ENCODE measurements at places on chromosomes 12 and 14. TPM values are rescaled to one million over a fixed set of nuclear protein-coding genes. Genes with fewer than 3 reads are reported as not detected.

PTPRQ gene
- total RNA-seq: 1.3 TPM

GXYLT1 gene
- total RNA-seq: 23.8 TPM

KIF5A gene
- total RNA-seq: 4.4 TPM

KRT3 gene
- 2.3 TPM for total RNA-seq

EML1 gene
- total RNA-seq: 73.8 TPM

AQP2 gene
- total RNA-seq: not detected

CRADD gene
- total RNA-seq: 8.1 TPM

SPIC gene
- not detected for total RNA-seq

SOAT2 gene
- 1.9 TPM for total RNA-seq

PLBD1 gene
- total RNA-seq: 30.5 TPM

EFS gene
- 59.3 TPM for total RNA-seq

DNA sequence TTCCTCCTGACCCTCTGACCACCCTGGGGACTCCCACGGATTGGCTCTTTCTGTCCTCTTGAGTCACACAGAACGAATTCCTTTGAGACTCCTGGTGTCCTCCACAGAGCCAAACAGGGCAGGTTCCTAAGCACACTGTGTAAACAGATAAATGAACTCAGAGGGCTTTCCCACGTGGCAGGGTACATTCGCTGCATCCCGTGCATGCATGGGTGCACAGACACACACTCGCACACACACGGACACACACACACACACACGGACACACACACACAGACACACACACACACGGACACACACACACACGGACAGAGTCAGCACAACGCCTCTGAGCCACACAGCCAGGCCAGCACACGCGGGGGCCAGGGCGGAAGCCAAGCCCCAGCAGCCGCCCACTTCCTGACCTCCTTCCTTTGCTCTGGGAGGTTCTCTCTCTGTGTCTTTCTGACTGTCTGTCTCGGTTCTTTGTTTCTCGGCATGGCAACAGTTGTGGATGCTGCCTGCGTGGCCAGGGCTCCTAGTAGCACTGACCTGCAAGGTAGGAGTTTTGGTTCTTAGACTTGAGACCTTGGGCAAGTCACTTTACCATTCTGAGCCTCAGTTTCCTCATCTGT, 706 bp downstream of the CRACR2A start:
- H3K27me3 ChIP-seq: peaks cover 47% of the 10 kb centered on the region
- peaks cover 12% of the 10 kb centered on the region for H3K4me1 ChIP-seq
- peak overlapping the region; percentile 55 for H3K27ac ChIP-seq
- peak; percentile 40 for DNase-seq

GRCh38 chr14:93009471-93010129, 86.7 kb downstream of the CHGA start:
- no peak for DNase-seq
- H3K4me3 ChIP-seq: no peak overlapping the region
- H3K27me3 ChIP-seq: no peaks in the 10 kb centered on the region
- peaks cover 54% of the 10 kb centered on the region for H3K4me1 ChIP-seq
- H3K27ac ChIP-seq: peak overlapping the region; percentile 61
- no peaks in the 10 kb centered on the region for H3K36me3 ChIP-seq

- peaks cover 7% of the 10 kb centered on the region for H3K27me3 ChIP-seq
- H3K36me3 ChIP-seq: no peaks in the 10 kb centered on the region
- no peak overlapping the region for H3K4me3 ChIP-seq
- H3K4me1 ChIP-seq: no peaks in the 10 kb centered on the region
Measured at GRCh38 chr12:93537769-93538168, 34.7 kb upstream of the SOCS2 start.

GRCh38 chr14:62957562-62957961, 87.7 kb downstream of the KCNH5 start:
- no peak for DNase-seq
- H3K36me3 ChIP-seq: no peaks in the 10 kb centered on the region

GRCh38 chr14:69376439-69376838, 21.7 kb downstream of the ERH start:
- H3K36me3 ChIP-seq: peaks cover 41% of the 10 kb centered on the region
- DNase-seq: no peak
- H3K27ac ChIP-seq: no peak overlapping the region
- H3K27me3 ChIP-seq: no peaks in the 10 kb centered on the region

- peaks cover 5% of the 10 kb centered on the region for H3K4me1 ChIP-seq
- H3K4me3 ChIP-seq: no peak overlapping the region
- H3K27ac ChIP-seq: no peak overlapping the region
- no peak for DNase-seq
- peaks cover 15% of the 10 kb centered on the region for H3K27me3 ChIP-seq
- H3K36me3 ChIP-seq: no peaks in the 10 kb centered on the region
Measured at GRCh38 chr12:108181095-108181454, 52.0 kb downstream of the WSCD2 start.

GRCh38 chr12:44317651-44318126, 481.8 kb downstream of the TMEM117 start:
- no peaks in the 10 kb centered on the region for H3K36me3 ChIP-seq
- no peaks in the 10 kb centered on the region for H3K27me3 ChIP-seq
- no peak for DNase-seq

DNA sequence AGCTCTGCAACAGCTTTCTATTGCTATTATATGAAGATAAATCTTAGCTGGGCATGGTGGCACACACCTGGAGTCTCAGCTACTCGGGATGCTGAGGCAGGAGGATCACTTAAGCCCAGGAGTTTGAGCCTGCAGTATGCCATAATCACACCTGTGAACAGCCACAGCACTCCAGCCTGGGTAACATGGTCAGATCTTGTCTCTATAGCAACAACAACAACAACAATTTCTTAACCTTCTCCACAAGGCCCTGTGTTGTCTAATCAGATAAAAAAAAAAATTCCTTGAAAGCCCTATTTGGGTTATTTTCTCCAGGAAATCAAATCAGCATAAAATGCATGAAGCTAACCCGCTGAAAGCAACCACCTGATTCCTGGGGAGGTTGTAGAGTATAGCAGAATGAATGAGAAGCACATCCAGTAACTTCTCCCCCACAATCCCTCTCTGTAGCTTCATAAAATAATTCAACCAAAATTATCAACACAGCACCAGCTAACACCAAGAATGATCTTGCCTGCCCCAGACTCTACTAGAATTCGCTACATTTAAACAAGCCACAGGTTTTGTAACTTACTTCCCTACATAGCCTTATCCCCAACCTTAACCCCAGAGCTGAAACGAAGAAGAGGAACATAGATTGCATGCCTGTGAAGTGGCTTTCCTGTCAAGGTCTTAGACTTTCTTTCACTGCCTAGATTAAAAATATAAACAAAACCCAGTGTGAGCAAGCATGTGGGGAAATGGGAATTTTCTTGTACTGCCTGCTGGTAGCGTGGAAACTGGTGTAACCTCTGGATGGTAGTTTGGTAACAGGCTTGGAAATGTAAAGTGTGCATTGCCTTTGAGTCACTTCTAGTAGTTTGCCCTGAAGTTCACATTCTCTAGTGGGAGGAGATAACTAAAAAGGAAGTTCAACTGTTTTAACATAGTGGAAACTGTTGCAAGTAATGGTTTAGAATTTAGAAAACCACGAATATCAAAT, 6.0 kb upstream of the STK38L start:
- H3K4me1 ChIP-seq: no peaks in the 10 kb centered on the region
- H3K27ac ChIP-seq: no peak overlapping the region
- no peaks in the 10 kb centered on the region for H3K36me3 ChIP-seq
- H3K27me3 ChIP-seq: peaks cover 7% of the 10 kb centered on the region

DNA sequence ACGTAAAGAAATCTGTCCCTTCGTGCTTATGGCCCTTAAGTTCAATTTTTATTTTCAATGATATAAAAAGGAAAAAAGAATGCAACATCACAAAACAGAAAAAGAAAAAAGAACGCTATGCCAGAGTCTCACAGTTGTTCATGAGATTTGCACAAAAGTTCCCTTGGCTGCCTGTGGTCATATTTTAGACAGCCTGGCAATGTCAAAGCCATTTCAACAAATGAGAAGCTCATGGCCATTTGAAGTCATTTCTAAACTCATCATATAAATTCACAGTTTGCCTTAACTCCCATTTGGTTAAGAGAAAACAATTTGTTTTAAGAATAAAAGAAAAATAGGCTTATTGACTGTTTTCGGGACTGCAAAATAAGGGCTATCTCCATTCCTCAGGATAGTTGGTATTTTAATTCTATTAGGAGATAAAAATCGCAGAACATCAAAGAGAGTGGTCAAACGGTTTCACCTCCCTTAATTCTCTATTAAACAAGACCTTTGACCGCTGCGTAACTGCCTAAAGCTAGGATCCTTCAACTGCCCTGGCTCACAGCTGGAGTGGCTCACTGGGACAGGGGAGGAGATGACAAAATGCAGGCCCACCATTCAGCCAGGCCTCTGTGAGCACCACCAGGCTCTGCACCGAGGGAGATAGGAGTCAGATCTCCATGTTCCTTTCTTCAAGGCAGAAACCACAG, 119.2 kb upstream of the DAAM1 start:
- no peak overlapping the region for H3K4me3 ChIP-seq
- no peak for DNase-seq
- no peak overlapping the region for H3K27ac ChIP-seq
- no peaks in the 10 kb centered on the region for H3K36me3 ChIP-seq
- no peaks in the 10 kb centered on the region for H3K27me3 ChIP-seq

DNA sequence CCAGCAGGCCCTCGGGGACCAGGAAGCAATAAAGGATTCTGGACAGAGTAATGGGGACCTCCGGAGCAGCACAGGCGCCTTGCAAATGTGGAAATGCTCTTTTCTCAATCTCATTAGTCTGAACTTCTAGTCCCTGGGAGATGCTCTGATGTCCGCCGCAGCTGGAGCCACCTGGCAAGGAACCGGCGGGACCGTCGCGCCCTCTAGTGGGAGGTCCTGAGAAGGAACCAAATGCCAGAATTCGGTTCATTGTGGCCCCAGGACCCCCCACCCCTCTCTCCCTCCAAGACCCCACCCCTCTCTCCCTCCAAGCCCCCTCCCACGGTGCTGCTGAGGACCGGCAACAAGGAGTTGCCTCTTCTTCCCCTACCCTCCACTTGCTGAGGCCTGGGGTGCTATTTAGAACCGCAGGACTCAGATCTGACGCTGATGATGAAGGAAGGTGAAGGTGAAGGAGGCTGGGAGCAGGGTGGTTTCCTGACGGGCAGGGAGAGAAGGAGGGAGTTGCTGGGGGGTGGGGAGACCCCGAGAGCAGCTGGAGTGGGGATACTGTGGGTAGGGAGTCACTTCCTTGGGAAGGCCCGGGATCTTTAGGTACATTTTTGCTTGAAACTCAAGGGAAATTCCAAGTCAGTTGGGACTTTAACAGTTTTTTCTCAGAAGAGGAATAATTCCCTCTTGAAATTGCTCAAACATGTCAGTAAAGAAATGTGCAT, 42.5 kb downstream of the SMIM41 start:
- peaks cover 15% of the 10 kb centered on the region for H3K4me1 ChIP-seq
- peaks cover 7% of the 10 kb centered on the region for H3K27me3 ChIP-seq
- H3K36me3 ChIP-seq: no peaks in the 10 kb centered on the region
- peak overlapping the region; percentile 45 for H3K4me3 ChIP-seq

DNA sequence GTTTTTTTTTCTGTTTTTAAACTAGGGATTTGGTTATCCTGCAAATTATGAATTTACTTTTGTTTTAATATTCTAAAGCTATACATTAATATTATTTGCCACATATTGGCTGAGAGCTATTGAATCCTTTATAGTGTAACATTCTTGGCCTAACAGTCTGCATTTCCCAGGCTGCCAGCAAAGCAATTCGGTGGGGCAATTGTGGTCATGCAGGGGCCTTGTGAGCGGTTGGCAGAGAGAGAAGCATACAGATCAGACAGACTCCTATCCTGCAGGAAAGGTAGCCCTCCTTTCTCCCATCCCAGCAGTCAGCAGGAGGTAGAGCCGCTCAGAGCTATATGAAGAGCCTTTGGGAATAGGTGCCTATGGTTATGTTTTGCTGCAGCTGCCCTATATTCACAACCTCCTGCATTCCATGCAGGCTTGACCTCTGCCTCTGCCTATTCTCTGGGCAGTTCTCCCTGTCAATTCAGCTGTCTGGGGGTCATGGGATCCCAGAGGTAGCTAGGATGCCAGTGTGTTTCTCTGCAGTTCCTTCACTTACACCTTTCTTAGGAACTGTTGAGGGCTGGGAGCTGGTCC, 144.7 kb downstream of the GPHN start:
- no peak overlapping the region for H3K27ac ChIP-seq
- no peaks in the 10 kb centered on the region for H3K27me3 ChIP-seq
- H3K4me1 ChIP-seq: peaks cover 9% of the 10 kb centered on the region
- H3K4me3 ChIP-seq: no peak overlapping the region

DNA sequence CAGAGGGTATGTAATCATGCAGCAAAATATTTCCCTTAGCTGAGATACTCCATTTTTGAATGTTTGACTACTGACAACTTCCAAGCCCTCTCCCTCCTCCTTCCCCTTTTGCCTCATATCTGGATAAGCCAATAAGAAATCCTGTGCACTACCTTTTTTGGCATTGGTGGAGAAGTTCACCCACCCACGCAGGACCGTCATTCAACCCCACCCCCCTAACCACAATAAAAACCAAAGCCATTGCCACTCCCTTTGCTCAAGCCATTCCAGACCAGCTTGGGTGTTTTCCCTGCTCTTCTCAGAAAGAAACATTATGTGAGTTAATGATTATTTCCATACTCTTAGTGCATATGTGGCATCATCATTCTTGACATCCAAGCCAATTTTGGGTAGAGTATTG, 176.7 kb downstream of the PTPN11 start:
- H3K27me3 ChIP-seq: peaks cover 54% of the 10 kb centered on the region
- no peak for DNase-seq
- no peak overlapping the region for H3K4me3 ChIP-seq
- H3K36me3 ChIP-seq: no peaks in the 10 kb centered on the region

DNA sequence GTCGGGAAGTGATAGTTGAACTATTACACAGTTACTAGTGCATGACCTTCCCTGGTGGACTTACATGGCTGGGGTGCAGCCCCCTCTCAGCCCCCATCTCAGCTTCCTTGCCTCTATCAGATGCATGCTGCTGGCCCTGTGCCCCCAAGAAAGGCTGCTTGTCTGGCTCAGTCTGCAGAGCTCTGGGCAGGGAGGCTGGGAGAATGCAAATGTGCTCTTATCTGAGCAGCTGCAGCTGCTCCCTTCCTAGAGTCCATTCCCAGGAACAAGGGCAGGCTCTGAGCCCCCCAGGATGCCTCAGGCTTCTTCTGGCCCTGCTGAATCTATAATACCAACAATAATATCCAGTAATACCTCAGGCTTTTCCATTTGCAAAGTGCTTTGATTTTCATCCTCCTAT, 218.1 kb upstream of the SRRM4 start:
- DNase-seq: no peak
- no peaks in the 10 kb centered on the region for H3K4me1 ChIP-seq
- H3K27ac ChIP-seq: no peak overlapping the region
- no peak overlapping the region for H3K4me3 ChIP-seq
- H3K27me3 ChIP-seq: peaks cover 19% of the 10 kb centered on the region

- H3K4me1 ChIP-seq: peaks cover 34% of the 10 kb centered on the region
- no peak overlapping the region for H3K4me3 ChIP-seq
- H3K27ac ChIP-seq: no peak overlapping the region
- no peak for DNase-seq
Measured at GRCh38 chr12:106084759-106085158, 54.0 kb downstream of the NUAK1 start.

- no peaks in the 10 kb centered on the region for H3K4me1 ChIP-seq
- DNase-seq: no peak
- H3K4me3 ChIP-seq: no peak overlapping the region
- H3K27ac ChIP-seq: no peak overlapping the region
Measured at GRCh38 chr12:100414739-100415138, 57.9 kb downstream of the SLC17A8 start.
